ENCODE measurements at places on chromosomes 7 and 10.

DNA sequence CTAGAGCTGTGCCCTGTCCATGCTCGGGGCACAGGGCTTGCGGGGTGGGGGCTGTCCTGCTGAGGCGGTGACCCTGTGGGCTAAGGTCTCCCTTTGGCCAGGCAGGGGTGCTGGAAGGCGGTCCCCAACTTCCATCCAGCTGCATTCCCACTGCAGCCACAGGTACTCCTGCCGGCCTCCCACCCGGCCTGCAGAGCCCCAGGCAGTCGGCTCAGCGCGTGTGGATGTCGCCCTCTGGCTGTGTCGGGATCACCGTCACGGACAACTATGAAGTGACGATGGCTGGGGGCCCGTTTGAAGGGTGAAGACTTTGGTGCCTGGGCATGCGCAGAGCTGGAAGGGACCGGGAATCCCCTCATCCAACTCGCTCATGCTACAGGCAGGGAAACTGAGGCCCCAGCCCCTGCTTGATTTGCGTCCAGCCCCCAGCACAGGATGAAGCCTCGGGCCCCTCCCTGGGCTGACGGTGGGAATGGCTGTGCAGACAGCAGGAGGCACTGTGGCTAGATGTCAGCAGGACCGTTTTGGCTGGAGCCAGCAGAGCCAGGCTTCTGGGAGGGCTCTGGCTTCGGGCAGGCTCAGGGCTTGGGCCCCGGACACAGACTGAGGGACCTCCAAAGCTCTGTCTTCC lies 2.3 kb upstream of the TMEM184A start:
- no peak for DNase-seq

GRCh38 chr10:121886997-121887622 lies 40.7 kb downstream of the ATE1 start:
- DNase-seq = peak; percentile 10

GRCh38 chr7:148306759-148307158 lies 283.8 kb upstream of the C7orf33 start:
- no peak for DNase-seq

DNA sequence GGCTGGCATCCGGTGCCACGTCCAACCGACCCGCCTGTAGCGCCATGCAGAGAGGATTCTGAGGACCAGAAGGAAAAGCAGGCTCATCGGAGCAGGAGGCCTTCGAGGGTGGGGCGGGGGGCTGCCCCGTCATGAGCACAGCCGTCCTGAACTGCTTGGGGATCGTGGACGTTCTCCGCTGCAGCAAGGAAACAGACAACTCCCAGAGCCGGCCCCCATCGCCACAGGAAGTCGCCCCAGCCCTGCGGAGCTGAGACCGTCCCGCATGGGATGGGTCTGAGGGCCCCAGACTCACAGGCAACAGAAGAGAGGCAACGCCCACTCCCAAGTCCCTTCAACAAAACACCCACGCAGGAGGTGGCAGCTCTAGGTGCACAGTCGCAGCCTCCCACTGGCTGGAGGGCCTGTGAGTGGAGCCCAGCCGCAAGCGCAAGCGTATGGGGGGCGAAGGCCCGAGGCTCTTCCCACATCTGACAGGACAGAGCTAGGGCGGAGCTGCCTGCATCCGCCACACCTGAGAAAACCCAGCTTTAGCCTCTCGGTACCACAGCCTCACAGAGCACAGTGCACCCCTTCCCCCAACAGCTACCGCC lies 64.7 kb upstream of the TNRC18 start:
- no peak for DNase-seq

DNA sequence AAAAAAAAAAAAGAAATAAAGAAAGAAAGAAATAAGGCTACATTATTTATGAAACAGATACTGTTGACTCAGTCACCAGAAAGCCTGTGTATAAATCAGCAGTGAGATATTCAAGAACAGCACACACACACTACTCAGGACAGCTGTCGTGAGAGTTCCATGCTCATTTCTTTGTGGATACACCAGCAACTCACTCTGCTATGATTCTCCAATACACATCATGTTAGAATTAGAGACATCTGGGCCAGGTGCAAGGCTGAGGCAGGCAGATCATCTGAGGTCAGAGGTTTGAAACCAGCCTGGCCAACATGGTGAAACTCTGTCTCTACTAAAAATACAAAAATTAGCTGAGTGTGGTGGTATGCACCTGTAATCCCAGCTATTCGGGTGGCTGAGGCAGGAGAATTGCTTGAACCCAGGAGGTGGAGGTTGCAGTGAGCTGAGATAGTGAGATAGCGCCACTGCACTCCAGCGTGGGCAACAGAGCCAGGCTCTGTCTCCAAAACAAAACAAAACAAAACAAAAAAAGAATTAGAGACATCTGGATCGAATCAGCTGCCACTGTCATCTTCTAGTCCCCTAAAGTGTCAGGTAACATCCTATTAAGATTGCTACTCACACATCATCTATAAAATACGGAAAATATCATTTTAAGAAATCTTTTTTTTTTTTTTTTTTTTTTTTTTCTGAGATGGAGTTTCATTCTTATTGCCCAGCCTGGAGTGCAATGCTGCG lies 11.2 kb upstream of the NUPR2 start:
- no peak for DNase-seq

GRCh38 chr7:99312316-99313203 lies 13.1 kb upstream of the ARPC1A start:
- DNase-seq = peak; percentile 73

DNA sequence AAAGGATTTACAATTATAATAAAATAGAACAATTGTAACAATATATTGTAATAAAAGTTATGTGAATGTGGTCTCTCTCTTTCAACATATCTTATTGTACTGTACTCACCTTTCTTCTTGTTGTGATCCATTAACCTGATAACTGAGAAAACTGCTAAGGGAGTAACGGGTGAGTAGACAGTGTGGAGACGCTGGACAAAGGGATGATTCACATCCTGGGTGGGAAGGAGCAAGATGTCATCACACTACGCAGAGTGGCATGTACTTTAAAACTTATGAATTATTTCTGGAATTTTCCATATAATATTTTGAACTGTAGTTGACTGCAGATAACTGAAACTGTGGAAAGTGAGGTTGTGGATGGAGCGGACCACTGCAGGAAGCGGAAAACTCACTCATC lies 91.2 kb upstream of the PLPP4 start:
- DNase-seq = no peak

DNA sequence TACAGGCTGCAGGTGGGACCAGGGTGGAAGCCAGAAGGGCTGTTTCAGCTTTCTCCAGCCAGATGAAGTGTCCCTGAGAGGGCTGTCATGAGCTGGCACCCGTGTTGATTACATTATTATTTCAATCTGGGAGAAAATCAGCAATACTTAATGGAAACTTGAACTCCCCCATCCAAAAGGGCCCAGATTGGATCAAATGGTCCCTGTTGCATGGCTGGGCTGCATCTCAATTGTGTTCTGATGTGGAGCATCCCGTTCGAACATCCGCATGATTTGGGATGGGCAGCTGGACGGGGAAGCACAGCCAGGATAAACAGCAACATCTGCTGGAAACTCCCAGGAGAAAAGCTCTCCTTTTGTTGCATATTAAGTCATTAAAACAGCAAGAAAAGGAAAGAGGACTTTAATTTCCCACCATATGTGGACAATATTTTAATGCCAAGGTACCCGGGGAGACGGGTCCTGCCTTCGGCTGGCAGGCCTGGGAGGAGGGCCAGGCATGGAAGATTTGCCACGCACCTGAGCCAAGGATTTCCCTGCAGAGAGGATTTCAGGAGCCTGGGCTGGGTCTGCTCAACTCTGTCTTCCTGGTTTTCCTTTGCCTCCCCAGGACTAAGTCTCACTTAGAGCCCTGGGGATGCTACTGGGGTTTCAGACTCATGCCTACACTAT lies 52.4 kb downstream of the NPTX2 start:
- no peak for DNase-seq

DNA sequence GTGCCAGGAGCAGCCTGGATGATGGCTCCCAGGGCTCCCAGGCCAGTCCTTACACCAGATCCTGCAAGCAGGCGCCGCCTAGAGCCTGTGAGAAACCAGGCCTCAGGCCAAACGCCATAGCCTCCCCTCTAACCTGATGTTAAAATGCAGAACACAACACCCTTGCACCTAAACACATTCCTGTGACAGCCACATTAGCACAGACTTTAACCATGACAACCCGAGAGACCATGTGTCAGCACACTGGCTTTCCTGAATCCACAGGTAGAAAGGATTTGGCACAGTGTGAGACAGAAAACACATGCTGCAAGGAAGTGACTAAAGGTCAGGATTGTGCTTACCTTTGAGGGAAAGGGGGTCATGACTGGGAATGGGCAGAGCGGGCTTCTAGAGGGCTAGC lies 59.9 kb downstream of the SGMS1 start:
- no peak for DNase-seq

GRCh38 chr10:75972491-75973276 lies 541.3 kb downstream of the LRMDA start:
- DNase-seq = no peak

DNA sequence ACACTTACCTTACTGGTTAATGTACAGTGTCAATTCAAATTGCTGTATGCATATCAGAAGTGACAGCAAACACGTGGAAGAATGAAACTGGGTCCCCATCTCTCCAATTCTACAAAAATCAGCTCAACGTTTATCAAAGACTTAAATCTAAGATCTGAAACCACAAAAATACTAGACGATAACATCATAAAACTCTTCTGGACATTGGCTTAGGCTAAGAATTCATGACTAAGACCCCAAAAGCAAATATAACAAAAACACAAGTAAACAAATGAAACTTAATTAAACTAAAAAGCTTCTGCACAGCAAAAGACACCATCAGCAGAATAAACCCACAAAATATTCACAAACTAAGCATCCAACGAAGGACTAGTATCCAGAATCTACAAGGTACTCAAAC lies 35.9 kb upstream of the PFKP start:
- no peak for DNase-seq

DNA sequence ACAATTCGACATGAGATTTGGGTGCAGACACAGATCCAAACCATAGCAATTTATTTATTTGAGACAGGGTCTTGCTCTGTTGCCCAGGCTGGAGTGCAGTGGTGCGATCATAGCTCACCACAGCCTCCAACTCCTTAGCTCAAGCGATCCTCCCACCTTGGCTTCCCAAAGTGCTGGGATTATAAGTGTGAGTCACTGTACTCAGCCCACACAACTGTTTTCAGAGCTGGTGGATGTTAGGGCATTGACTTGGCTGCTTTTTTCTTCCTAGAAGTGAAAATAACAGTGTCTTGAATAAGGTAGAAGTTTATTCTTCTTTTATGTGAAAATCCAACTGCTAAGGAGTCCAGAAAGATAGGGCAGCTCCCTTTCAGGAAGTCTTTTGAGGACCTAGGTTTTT lies 132.1 kb downstream of the CCDC3 start:
- DNase-seq = no peak

- no peak for DNase-seq
Observed at GRCh38 chr7:115216652-115217051, 294.8 kb downstream of the MDFIC start.

- DNase-seq = no peak
Observed at GRCh38 chr7:54931532-54931931, 87.3 kb upstream of the EGFR start.

- no peak for DNase-seq
Observed at GRCh38 chr10:101295261-101295660, 58.7 kb upstream of the BTRC start.

DNA sequence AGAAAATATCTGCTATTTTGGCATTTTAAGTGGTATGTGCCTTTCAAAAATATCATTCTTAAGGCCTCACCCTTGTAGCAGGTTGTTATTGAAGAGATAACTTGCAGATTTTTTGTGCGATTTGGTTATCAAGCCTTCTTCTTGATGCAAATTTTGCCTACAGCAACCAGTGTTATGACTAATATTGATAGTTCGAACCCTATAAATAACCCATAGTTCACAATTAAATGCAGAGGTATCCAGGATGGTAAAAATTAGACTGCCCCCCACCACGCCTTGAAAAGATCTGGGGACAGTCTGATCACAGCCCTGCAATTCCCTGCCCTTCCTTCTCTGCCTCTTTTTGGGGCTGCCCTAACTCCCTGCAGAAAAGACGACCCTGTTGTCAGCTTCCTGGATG lies 28.4 kb upstream of the RAPGEF5 start:
- DNase-seq = no peak

DNA sequence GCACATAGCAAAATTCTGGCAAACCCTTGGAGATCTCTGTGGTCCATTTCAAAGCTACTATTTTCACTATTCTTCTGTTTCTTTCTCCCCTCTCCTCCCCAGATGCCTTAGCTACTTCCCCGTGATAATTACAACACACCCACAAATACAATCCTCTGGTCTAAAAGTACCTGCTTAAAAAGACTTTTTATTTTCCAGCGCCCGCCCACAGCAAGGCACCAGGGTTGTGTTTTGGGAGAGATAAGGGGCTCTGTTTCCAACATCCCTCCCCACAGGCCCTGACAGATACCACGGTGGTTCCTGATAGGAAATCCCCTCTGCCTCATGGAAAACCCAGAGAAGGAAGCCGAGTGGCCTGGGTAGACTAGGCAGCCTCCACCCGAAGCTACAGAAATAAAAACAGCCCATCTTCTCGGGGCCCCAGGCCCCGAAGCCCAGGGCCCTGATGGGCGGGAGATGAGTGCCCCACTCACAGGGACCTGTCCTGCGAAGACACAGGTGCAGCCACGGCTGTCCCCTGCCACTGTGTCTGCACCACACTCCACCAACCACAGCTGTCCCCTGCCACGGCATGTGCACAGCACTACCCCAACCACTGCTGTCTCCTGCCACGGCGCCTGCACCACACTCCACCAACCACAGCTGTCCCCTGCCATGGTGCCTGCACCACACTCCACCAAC lies 19.7 kb downstream of the CALML5 start:
- no peak for DNase-seq

GRCh38 chr10:51629934-51630639 lies 69.3 kb downstream of the CSTF2T start:
- DNase-seq = no peak

GRCh38 chr7:131305152-131305551 lies 22.5 kb upstream of the MKLN1 start:
- no peak for DNase-seq

- no peak for DNase-seq
Observed at GRCh38 chr10:3909339-3909738, 124.3 kb upstream of the KLF6 start.

GRCh38 chr7:51847461-51848134 lies 531.0 kb upstream of the COBL start:
- no peak for DNase-seq
